Large intestine (tissue), 12 donors: ENCODE measurements at places on chromosomes 3 and 15. TPM values are rescaled to one million over a fixed set of nuclear protein-coding genes. Genes with fewer than 3 reads are reported as not detected.

CCNB2 gene
- 20.7 TPM for polyA plus RNA-seq

DNA sequence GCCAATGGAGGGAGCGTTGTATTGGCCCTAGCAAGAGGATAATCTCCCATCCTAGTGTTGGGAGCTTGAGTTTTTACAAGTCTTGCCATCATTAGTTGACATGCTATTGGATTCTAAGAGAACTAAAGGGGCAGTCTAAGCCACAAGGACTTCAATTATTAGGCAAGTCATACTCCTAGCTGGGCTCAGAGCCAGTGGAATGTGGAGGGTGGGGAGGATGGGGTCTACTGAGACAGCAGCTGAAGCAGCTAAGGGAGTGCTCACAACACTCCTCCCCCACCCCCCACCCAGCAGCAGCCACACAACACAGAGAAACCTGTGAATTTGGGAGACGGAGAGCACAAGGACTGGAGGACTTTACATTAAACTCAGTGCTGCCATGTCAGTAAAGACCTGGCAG, 27.9 kb downstream of the FRG2C start:
- no peak for DNase-seq

MUC20 gene
- polyA plus RNA-seq: 34.5 TPM

ISL2 gene
- polyA plus RNA-seq: 2.6 TPM

DNA sequence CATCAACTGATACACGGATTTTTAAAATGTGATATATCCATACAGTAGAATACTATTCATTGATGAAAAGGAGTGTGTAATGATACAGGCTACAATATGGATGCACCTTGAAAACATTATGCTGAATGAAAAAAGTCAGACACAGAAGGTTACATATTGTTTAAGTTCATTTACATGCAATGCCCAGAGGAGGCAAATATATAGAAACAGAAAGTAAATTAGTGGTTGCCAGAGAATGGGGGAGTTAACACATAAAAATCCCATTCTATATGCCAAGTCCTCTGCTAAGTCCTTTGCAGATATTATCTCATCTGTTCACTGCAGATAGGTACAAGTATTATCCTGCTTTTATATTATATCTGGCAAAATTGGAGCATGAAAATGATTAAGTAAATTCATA, 22.1 kb upstream of the CDIN1 start:
- no peak for DNase-seq

CLDN18 gene
- polyA plus RNA-seq: 4.1 TPM

- DNase-seq: no peak
These were observed 140.5 kb downstream of the TLE3 start for GRCh38 chr15:69957175-69957574.

DNA sequence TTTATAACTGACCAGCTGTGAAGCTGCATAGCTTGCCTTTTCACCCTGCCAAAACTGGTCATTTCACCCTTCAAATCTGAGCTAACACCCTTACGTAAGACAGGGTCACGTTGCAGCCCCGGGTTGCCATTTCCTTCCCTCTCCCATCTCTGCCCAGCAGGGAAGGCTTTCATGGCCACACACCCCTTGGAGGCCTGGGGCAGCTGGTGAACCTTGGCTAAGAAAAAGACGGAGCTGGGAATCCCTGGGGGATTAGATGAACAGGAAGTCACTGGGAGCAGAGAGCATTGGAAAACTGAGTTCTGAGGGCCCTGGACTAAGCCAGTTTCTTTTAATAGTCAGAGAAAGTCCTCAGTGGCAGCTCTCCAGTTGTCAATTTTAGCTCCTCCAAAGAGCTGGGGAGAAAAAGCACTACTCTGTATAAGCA, 67.8 kb downstream of the TTC23 start:
- no peak for DNase-seq

DNA sequence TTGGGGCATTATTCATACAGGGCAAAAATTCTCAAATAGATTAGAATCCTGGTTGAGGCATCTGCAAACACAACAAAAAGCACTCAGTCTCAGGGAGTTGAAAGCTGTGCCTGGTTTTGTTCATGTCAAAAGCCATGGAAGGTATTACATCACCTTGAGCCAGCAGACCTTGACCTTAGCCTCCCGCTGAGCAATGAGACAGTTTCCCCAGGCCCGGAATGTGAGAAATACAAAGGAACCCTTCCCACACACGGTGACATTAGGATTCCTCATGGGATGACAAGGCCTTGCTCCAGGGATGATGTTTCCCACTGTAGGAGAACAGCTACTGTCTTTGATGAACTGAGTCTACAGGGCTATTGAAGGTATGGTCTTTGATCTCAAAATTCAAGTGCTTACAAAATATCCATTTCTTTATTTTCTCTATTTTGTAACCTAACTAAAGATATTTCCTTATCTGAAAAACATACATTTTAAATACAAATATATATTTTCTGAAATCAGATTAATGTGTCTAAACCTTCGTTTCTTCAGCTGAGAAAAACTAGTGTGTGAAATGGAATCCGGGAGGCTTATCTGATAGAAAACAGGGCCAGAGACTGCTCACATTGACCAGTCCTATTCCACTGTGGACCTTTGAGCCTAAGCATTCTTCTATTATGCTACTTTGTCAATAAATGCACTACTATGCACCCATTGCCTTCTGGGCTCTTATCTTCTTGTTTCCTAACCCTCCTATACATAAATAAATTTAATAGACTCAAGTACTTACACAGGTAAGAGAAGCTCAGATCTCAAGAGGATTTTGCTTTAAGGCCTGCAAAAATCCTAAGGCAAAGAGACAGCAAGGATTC, 298.2 kb downstream of the KBTBD8 start:
- DNase-seq: no peak

CLRN1 gene
- 8.7 TPM for polyA plus RNA-seq

GRCh38 chr3:186035277-186035676, 73.6 kb downstream of the ETV5 start:
- DNase-seq: no peak

- DNase-seq: peak; percentile 33
These were observed 2.6 kb upstream of the UBE2Q2 start for GRCh38 chr15:75840659-75841058.

SLC15A2 gene
- 3.2 TPM for polyA plus RNA-seq

RPL14 gene
- 1,600 TPM for polyA plus RNA-seq

- DNase-seq: no peak
These were observed 170.5 kb downstream of the KCNAB1 start for GRCh38 chr3:156290924-156291271.

SLC6A20 gene
- 57.4 TPM for polyA plus RNA-seq

GRCh38 chr15:30889196-30889595, 14.5 kb upstream of the FAN1 start:
- DNase-seq: no peak

GRCh38 chr3:37505415-37505814, 331.0 kb upstream of the LRRFIP2 start:
- DNase-seq: no peak

GRCh38 chr15:101427606-101428487, 61.7 kb downstream of the PCSK6 start:
- no peak for DNase-seq

CAMKV gene
- 21.2 TPM for polyA plus RNA-seq

LRRC2 gene
- 0.72 TPM for polyA plus RNA-seq

ECE2 gene
- polyA plus RNA-seq: 1.4 TPM

DNA sequence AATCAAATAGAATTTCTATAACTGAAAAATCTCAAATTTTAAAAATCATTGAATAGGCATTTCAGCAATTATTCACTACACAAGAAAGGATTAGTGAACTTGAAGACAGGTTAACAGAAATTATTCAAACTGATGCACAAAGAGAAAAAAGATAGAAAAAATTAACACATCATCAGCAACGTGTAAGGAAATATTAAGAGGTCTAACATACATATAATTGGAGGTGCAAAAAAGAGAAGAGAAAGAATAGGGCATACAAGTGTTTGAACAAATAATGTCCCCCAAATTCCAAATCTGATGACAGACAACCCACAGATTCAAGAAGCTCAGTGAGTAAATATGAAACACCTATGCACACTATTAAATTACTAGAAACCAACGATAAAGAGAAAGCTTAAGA, 57.1 kb downstream of the FBXL2 start:
- no peak for DNase-seq

TRA2B gene
- polyA plus RNA-seq: 162 TPM

GRCh38 chr15:52289629-52290081, 5.9 kb downstream of the MYO5C start:
- no peak for DNase-seq

VIPR1 gene
- 75.3 TPM for polyA plus RNA-seq

DNA sequence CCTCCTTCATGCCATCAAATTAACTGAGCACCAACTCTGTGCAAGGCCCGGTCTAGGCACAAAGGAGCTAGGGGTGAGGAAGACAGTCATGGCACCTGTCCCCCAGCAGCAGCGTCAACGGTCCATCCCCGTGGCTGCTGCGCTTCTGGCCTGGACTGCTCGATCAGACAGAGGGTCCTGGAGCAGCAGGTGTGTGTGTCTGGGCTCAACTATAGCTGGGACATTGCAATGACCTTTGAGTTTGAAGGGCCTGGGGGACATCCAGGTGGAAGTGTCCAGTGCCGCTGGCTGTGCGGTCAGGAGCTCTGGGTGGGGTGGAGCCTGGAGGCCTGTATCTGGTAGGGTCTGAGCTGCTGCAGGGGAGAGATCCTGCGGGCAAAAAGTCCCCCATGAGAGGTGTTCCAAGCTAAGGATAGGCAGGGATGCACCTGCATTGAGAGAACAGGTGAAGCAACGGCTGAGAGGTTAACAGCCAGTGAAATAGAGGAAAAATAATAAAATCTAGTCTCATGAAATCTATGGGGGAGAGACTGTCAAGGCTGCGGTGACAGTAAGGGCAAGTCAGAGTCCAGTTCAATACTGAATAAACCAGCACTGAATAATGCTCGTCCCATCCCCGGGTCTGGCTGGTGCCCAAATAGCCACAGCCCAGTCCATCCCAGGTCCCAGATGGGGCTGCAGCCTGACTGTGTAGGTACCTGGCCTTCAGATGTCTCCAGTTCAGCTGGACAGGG, 25.4 kb upstream of the SLC41A3 start:
- DNase-seq: no peak

GRCh38 chr3:13167064-13167743, 94.0 kb upstream of the IQSEC1 start:
- no peak for DNase-seq

- no peak for DNase-seq
These were observed 142.3 kb upstream of the TPM1 start for GRCh38 chr15:62900071-62900802.

MKRN3 gene
- polyA plus RNA-seq: 0.91 TPM

UCN2 gene
- polyA plus RNA-seq: 0.87 TPM

LYZL4 gene
- not detected for polyA plus RNA-seq

GRCh38 chr15:71626596-71627088, 183.7 kb upstream of the NR2E3 start:
- DNase-seq: no peak

GRCh38 chr3:154176036-154176435, 54.8 kb downstream of the ARHGEF26 start:
- no peak for DNase-seq
